AG20443 (cell line): ENCODE measurements at places on chromosomes 3 and 15.

GRCh38 chr3:72042397-72043203 is 257.7 kb upstream of the PROK2 start:
- peak; percentile 80 for DNase-seq

DNA sequence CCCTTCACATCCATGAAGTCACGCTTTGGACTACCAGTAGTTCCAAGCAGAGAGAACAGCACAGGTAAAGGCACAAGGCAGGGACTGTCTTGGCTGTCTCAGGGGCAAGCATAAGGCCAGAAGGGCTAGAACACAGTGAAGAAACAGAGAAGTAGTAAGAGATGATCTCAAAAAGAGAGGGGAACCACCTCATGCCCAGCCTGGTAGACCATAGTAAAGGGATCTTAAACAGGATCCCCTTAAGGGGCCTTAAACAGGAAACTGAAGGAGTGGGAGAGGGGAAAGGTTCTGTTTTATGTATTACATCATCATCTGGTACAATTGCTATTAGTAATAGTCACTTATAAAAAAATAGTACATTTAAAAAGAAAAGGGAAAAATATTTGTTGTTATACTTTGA is 25.8 kb downstream of the P2RY1 start:
- no peak for DNase-seq

GRCh38 chr15:47439146-47440111 is 277.9 kb upstream of the SEMA6D start:
- no peak for DNase-seq

- no peak for DNase-seq
Measured at GRCh38 chr3:2735392-2735894, 374.7 kb downstream of the IL5RA start.

DNA sequence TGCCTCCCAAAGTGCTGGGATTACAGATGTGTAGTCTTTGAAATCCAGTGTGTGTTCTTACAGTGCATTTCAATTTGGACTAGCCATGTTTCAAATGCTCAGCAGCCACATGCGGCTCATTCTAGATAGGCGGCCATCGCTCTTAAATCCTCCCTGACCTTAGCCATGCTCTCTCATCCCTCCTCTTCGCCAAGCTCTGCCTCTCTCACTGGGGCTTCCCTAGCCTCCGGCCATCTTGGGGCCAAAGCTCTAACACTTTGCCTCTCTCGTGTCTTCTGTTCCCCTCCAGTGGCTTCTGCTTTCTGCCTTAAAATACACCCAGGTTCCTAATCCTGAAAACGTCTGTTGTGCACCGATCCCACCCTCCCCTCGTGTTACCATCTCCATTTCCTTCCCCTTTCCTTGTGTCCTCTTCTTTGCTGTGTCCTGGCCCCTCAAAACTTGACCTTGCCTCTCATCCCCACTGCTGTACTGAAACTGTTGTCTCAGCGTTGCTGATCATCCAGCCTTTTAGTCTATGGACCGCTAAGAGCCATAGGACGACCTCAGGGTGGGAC is 1.4 kb upstream of the GHRL start:
- no peak for DNase-seq

GRCh38 chr3:34258271-34258998 is 460.0 kb downstream of the PDCD6IP start:
- no peak for DNase-seq

GRCh38 chr15:89664441-89665350 is 9.4 kb upstream of the KIF7 start:
- no peak for DNase-seq

DNA sequence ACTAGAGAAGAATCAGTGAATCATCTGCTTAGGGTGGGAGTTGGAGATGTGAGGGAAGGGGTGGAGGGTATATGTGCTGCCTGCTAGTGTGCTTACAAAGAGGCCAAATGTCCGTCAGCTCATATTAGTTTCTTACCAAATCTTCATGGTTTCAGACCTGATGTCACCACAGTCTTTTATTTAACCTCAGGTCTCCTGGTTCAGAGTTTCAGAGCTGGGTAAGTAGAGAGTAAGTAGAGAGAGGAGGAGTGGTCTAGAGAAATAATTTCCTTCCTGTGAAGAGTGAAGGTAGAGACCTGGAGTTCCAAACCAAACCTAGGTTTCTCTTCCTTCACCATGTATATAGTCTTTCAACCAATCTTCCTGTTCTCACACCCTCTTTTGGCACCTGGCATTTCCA is 17.5 kb upstream of the P2RY1 start:
- DNase-seq = no peak

GRCh38 chr3:50630394-50630793 is 13.4 kb downstream of the MAPKAPK3 start:
- DNase-seq = no peak

GRCh38 chr15:91516866-91517265 is 336.6 kb upstream of the SLCO3A1 start:
- no peak for DNase-seq

DNA sequence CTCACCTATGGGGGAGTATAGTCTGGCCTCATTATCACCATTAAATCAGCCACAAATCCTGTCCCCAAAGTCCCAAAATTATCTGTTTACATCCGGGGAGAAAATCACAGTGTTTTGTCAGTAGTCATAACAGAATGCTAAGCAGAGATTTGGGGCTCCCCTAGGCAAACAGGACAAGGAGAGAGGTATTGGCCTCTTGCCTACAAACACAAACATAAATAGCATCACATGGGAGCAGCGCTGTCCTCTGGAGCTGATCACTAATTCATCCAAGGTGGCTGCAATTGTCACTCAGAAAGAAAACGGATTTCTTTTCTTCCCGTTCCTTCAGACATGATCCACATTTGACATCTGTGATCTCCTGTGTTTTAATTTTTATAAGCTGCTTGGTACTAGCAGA is 1028.1 kb downstream of the NTRK3 start:
- DNase-seq = no peak

DNA sequence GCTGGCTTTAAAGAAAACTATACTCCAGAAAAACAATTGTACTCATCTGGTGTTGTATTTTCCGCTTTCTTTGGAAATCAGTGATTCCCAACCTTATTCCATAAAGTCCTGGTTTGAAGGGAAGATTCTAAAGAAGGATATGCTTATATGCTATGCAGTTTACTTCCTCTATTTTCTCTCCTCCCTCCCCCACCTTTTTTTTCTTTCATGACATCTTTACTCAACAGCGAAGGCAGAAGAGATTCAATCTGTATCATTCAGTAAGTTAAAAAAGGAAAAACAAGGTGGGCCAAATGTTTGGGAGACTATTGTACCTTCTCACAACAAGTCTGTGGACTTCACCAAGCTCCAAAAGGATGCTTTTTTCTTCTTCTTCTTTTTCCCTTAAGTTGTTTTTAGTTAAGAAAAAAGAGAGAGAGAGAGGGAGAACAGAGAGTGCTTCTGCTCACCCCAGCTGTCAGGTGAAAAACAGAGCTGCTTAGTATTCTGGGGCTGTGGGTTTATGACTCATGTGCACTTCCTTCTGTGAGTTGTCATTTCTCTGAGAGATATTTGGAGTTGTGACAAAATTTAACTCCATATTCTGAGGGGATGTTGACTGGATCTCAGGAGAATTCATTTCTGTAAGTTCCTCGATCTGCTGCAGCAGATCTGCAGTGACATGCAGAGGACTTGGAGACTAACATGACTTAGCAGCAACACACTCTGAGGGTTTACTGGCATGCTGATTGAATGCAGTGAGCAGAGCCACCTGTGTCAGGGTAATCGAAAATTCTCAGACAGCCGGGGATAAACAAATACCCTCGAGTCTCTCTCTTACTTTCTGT is 70.7 kb downstream of the SSR3 start:
- peak; percentile 19 for DNase-seq

GRCh38 chr3:49434731-49435130 is 5.6 kb upstream of the NICN1 start:
- no peak for DNase-seq

DNA sequence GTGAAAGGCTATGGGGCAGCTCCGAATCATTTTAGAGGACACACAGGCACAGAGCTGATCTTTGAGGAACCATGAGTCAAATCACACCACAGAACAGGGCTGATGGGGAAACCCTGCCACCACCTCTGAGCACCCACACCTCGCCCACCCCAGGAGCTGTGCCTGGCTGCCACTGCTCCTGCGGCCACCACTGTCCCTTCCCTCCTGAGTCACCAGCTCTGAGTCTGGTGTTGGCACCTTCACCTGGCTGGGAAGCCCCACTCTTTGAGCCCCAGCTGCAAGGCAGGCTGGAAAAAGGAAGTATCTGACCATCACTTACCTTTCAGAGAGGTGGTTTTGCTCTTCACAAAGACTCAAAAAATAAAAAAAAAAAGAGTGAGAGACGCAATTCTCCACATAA is 63.6 kb upstream of the MEF2A start:
- no peak for DNase-seq

GRCh38 chr3:12974334-12974733 is 98.9 kb downstream of the IQSEC1 start:
- no peak for DNase-seq

- no peak for DNase-seq
Measured at GRCh38 chr3:126131881-126132750, 48.2 kb upstream of the SLC41A3 start.

DNA sequence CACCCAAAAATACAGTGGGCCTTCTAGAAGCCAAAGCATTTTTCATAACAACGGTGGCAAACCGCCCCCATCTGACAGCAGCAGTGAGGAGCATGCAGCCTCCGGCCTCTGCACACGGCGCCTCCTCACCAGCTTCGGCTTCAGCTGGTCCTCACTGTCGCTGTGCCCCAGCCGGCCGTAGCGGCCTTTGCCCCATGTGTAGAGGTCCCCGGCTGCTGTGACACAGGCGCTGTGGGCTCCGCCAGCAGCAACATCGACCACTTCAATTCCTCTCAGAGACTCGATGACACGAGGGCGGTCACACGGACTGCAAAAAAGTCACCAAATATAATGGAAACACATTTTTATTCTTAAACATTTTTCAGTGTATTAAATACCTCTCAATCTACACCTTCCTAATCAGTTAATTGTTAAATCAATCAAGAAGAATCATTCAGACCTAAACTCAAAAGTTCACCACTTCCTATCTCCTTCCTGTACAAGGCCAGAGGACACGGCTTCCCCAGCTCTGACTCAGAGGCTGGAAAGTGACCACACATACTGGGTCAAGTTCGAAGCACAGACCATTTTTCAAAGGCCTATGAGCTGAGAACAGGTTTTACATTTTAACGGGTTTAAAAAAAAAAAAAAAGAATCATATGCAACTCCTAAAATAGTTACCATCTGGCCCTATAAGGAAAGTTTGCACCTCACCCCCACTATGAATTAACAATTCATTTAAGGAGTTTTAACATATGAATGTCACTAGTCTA is 33.6 kb upstream of the OCA2 start:
- peak; percentile 70 for DNase-seq

DNA sequence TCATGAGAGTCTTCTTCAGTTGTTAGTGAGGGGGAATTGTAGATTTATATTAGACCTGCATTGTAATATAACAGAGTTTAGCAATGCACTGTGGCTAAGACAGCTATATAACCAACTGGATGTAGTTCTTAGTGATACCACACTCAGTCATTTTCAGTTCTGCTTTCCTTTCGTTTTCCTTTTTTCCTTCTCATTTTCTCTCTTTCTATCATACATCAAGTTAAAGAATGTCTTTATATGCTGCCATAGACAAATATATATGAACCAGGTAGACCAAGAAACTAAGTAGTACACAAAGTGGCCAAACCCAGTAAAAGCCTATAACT is 43.7 kb upstream of the CD47 start:
- no peak for DNase-seq

GRCh38 chr3:166243511-166243910 is 406.3 kb upstream of the BCHE start:
- DNase-seq = no peak

DNA sequence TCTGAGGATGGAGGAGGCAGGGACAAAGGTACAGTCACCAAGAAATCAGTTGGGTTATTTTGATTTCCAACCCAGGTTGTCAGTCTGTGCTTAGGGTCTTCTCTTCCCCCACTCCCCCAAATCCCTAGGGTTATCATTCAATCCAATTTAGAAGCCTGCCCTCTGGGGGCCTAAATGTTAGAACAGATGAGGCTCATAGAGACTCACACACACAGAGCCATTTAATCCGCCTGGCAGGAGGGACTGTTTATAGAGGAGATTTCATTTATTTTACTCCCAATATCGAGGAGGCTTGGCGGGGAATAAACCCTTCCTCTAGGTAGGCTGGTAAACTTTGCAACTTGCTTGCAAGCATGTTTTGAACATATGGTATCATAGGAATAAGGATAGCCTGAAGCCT is 52.8 kb downstream of the RHCG start:
- no peak for DNase-seq

GRCh38 chr3:79478620-79479019 is 289.2 kb downstream of the ROBO1 start:
- DNase-seq = no peak

DNA sequence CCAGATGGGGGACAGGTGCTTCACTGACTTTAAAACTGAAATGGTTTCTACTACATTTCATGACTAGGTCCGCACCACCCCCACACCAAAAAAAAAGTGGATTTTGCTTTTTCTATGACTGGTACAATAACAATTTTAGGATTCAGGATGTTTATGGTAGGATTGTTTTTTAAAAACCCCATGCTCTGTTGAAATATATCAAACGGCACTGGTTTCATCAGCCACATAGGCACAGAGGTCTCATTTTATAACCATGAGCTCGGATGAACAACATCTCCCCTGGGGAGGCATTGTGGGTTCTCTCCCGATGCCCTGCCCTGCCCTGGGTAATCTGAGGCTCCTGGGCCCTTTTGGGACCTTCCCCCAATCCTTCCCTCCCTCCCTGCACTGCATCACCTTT is 202.7 kb upstream of the KBTBD8 start:
- peak; percentile 14 for DNase-seq

GRCh38 chr15:76206325-76206976 is 104.8 kb downstream of the ETFA start:
- DNase-seq = no peak

GRCh38 chr15:41806291-41807181 is 21.4 kb upstream of the JMJD7 start:
- DNase-seq = no peak

- DNase-seq = no peak
Measured at GRCh38 chr3:169196789-169197188, 466.7 kb downstream of the MECOM start.

DNA sequence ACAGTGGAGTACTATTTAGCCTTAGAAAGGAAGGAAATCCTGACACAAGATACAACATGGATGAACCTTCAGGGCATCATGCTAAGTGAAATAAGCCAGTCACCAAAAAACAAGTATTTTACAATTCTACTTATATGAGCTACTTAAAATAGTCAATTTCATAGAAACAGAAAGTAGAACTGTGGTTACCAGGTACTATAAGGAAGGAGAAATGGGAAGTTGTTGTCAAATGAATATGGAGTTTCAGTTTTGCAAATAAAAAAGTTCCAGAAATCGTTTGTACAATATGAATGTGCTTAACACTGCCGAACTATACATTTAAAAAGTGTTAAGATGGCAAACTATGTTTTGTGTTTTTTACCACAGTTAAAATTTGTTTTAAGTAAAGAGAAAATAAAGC is 26.8 kb downstream of the TRANK1 start:
- no peak for DNase-seq

- DNase-seq = no peak
Measured at GRCh38 chr3:12924437-12924836, 83.1 kb upstream of the RPL32 start.

GRCh38 chr3:58656631-58657030 is 9.9 kb downstream of the FAM3D start:
- DNase-seq = no peak
